SK-N-SH (cell line): ENCODE measurements at places on chromosomes 11 and 22.

GRCh38 chr11:89293965-89294679, 116.4 kb downstream of the TYR start:
- DNase-seq, result no peak

DNA sequence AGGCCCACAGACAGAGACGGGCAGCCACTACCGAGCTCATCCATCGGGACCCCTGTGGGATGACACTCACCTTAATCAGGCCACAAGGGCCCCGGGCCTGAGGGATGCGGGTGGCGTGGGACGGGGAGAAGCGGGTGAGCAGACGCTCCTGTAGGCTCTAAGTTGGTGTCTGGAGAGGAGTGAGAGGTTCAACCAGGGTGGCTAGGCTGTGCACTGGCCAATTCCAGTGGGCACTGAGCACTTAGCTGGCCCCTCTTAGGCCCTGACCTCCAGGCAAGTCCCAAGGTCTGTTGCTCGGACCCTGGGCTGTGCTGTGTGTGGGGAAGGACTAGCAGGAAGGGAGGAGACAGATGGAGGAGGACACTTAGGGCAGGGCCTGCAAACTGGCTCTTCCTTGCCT, 139.3 kb downstream of the ST3GAL4 start:
- DNase-seq, result no peak

DNA sequence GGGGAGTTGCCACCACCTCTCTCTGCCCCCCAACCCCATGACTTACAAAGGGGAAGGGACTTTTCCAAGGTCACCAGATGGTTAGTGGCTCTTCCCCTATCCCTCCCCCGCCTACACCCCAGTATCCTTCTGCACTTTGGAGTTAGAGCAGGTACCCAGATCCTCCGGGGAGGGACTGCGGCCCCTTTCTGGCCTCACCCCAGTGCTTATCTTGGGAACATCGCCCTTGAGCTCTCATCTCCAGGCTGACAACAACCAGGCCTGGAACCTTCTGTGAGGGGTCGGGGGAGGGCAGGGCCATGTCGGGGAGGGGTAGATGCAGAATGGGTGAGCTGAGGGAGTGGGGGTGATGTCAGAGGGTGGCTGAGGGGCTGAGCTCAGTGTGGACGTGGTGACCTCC, 7.5 kb upstream of the NAALADL1 start:
- peak; percentile 52 for DNase-seq

DNA sequence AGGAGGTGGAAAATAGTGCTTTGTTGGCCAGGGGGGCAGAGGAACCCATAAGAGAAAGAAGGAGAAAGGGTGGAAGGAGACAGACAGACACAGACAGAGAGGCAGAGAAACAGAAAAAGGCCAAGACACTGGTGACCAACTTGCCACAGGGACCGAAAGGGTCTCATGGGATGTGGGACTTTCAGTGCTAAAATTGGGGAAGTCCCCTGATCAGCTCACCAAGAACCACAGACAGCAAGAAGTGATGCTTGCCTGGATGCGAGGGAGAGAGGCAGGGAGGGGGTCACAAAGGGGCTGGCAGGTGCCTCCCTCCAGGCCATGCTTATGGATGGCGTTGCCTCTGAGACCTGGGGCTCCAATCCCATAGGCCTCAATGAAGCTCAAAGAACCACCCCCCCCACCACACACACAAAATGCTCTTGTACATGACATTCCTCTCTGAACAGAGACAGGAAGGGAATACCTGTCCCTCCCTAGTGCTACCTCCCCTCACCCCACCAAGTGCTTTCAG, 413.4 kb downstream of the MN1 start:
- no peak for DNase-seq

DNA sequence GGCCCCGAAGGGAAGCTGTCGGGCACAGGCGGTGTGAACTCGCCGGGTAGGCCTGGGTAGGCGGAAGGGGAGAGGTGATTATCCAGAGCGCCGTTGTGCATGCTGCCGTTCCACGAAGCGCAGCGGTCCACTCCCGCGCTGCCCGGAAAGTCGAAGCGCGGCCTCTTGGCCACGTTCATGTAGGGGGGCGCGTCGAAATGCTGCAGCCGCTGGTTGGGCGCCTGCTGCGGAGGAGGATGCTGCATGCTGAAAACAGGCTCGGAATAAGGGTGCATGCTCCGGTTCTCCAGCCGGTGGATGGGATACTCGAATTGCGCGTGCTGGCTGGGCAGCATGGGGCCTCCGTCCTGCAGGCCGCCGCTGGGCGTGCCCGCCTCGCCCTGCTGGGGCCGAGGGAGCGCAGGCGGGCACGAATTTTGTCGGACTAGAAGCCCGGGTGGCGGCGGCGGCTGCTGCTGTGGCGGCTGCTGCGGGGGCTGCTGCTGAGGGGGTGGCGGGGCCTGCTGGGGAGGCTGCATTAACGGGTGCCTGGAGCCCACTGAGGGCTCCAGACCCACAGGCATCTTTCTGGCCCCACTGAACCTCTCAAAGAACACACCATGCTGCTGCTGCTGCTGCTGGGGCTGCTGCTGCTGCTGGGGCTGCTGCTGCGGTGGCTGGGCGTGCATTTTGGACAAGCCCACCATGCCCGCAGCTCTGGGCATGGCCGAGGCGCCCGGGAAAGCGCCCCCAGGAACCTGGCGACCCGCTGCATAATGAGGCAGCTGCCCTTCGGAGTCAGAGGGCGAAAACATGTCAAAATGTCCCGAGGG, 2.3 kb downstream of the MN1 start:
- no peak for DNase-seq

GRCh38 chr11:74559934-74560309, 32.5 kb upstream of the POLD3 start:
- no peak for DNase-seq

DNA sequence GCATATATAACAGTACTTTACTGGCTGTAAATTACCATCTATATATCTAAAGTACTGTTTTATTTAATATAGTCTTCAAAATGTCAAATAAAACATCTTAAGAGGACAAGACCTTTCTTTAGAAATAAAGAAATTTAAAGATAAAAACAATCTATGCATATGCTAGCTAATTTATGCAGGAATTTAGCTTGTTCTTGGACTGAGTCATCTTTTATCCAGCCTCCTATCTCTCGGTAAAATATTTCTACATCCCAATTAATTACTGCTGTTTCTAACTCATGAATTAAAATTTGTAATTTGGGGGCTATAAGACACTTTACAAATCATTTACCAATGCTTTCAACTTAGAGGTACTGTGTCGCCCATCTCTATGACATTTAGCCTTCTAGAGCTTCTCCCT, 72.8 kb upstream of the DDI1 start:
- DNase-seq, result no peak

DNA sequence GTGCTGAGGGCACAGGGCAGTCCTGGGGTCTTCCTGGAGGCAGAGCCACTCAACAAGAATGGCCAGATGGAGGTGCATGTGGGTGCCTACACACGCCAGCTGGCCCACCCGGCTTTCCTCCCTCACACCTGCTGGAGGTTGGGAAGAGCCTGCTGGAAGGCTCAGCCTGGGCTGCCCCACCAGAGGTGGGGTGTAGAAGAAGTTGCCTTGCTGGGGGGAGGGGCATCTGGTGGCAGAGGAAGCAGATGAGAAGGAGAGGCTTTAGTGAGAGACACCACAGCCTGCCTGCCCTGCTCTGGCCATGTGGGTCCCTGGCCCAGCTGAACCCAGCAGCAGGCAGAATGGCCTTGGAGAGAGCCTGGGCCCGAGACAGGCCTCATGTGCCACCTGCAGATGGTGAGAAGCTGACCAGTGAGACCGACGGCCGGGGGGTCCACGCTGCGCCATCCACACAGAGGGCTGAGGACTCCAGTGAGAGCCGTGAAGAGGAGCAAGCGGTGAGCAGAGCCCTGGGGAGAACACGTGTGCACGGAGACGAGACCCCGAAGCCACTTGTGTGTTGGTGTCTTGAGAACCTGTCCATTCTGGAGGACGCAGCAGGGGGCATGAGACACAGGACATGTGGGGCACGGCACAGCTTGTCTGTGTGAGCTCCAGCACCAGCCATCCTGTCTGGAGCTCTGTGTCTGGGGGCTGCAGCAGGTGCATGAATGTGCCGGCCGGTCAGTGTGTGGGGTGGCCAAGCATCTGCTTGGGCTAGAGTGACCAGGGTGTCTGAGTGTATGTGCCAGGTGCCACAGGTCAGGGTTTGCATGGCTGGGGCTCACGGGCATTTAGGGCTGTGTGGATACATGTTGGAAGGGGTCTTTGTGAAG, 2.7 kb downstream of the B4GALNT4 start:
- no peak for DNase-seq

- no peak for DNase-seq
Measured at GRCh38 chr11:44741976-44742375, 15.2 kb downstream of the TSPAN18 start.

DNA sequence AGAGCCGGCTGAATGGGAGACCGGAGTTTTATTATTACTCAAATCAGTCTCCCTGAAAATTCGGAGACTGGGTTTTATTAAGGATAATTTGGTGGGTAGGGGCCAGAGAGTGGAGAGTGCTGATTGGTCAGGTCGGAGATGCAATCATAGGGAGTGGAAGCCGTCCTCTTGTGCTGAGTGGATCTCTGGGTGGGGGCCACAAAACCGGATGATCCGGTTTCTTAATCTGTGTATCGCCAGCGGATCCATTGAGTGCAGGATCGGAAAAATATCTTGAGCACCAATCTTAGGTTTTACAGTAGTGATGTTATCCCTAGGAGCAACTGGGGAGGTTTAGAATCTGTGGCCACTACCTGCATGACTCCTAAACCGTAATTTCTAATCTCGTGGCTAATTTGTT, 886 bp upstream of the NIPSNAP1 start:
- DNase-seq, result no peak

- DNase-seq, result no peak
Measured at GRCh38 chr11:75035911-75036565, 47.3 kb downstream of the NEU3 start.

DNA sequence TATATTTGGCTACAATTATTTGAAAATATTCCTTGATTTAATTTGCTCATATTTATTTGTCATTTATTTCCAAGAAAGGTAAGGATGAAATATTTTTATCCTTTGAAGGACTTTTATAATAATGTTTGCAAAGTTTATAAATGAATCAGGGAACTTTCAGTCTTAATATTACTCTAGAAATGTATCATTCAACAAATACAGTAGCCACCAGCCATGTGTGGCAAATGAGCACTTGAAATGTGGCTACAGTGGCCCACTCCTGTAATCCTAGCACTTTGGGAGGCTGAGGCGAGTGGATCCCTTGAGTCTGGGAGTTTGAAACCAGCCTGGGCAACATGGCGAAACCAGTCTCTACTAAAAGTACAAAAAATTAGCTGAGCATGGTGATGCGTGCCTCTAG, 20.3 kb upstream of the PHF21A start:
- DNase-seq, result no peak

- no peak for DNase-seq
Measured at GRCh38 chr11:21628641-21629040, 564.2 kb upstream of the ANO5 start.

DNA sequence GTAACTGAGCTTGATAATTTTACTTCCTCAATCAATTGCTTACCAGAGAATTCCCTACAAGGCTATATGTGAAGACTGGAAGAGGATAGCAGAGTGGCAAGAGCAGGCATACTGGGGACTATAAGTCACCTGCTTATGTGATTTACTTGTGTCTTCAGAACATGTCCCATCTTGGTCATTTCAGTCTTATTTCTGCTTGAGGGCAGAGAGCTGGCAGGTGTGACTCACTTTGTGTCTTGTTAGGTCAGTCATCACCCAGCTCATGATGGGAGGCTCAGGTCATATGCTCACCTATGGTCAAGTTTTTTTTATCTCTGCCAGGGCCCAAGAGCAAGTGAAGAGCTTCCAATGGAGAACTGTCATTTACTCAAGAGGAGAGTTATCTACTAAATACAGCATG, 6.2 kb downstream of the SRSF8 start:
- no peak for DNase-seq

- no peak for DNase-seq
Measured at GRCh38 chr11:37108436-37109285, 510.6 kb upstream of the RAG2 start.

- peak; percentile 30 for DNase-seq
Measured at GRCh38 chr11:122814401-122814800, 23.9 kb upstream of the CRTAM start.

DNA sequence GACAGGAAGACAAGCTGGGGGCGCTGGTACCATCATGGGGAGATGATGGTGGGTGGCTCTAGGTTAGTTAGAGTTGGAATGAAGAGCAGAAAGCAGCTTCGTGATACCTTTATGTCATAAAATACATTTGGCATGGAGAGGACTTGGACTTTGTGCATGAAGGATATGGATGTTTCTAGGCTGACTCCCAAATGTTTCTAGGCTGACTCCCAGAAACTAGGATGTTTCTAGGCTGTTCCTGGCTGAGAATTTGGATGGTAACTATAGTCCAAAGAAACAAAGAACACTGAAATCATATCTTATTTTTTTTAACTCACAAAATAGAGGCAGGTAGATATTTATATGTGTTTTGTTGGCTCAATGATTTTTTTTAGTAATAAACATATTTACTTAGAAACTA, 89.4 kb upstream of the VPREB1 start:
- DNase-seq, result no peak

DNA sequence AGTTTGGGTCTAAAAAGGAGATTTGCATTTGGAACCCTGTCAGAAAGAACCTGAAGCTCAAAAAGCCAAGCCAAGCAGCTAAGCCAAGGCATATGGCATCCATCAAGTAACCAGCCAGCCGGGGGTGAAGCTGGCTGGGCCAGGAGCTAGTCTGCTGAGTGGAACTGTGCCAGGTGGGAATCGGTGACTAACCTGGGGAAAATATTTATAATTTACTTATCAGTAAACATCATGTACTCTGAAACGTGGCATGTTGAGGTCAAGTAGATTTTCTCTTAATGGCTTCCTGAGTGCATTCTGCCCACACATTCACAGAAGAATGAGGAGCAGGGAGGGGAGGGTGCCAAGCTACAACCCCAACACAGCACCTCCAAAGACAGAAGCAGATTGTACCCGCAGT, 70.5 kb upstream of the SESN3 start:
- DNase-seq, result peak; percentile 29

GRCh38 chr22:42277988-42278776, 7.7 kb upstream of the TCF20 start:
- peak; percentile 58 for DNase-seq

GRCh38 chr11:88117281-88117858, 57.9 kb downstream of the RAB38 start:
- DNase-seq, result no peak

DNA sequence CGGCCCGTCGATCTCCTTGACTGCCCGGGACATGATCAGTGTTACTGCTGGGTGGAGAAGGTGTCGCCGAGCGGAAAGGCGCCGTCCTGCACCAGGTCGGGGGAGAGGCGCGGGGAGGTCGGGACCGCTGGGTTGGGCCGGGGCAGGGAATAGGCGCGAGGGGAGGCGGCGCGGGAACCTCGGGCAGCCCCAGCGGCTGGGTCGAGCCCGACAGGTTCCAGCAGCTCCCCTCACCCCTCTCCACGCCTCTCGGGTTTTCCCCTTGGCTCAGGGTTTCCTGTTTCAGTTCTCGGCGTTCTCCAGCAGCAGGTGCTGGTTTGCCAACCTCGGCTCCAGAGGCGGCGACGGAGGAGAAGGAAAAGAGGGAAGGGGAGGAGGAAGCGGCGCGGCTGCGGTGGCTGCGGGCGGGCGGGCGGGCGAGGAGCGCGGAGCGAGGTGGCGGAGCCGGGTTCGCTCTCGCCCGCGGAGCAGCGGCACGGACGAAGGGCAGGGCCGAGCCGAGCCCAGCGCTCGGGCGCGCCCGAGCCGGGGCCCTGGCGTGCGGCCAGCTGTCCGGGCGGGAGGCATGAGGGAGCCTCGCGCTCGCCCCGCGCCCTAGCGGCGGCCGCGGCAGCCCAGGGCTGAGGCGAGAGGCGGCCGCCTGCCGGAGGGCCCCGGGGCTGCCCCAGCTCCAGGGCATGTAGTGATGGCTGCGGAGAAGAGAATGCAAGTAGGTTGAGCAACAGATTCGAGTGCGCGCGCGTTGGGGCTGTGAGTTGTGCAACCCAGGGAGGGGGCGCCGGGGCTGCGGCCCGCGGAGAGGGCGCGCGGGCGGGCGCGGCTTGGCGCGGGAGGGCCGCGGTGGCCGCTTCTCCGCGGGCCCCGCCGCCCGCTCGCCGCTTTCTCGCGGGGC, at the start of gene ZC3H12C:
Gene ZC3H12C (plus strand): TSS at position 878 of the 892 bp plus-strand sequence. CDS start 20 bp downstream, outside the sequence.
- DNase-seq, result peak; percentile 90
